Muscle of back (tissue), 13 donors: ENCODE measurements at places on chromosomes 5 and 9.

DNA sequence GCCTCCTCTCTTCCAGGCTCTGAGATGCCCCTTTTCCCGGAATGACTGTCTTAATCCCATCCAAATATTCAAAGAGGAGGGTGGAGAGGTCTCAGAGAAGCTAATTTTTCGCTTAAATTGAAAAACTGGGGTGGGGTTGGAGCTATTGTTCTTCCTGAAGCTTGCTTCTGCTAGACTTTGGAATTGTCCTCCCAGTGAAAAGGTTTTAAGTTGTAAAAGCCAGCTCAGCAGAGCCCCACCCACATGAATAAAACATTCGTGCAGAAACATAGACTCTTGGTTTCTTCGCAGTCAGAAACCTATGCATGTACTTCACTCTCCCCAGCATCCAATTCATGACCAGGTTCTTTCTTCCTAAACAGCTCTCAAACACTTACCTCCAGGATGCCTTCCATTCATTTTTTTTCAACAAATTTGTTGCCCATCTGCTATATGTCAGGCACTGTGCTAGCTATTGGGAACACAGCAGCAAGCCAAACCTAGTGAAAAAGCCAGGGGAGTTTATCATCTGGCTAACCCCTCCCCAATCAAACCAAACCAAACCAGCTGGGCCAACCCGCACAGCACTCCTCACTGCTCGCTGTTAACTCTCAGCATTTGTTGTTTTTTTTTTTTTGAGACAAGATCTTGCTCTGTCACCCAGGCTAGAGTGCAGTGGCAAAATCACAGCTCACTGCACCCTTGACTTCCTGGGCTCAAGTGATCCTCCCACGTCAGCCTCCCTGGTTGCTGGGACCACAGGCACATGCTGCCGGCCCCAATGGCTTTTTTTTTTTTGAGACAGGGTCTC lies 37.9 kb upstream of the OCLN start:
- DNase-seq: no peak

DNA sequence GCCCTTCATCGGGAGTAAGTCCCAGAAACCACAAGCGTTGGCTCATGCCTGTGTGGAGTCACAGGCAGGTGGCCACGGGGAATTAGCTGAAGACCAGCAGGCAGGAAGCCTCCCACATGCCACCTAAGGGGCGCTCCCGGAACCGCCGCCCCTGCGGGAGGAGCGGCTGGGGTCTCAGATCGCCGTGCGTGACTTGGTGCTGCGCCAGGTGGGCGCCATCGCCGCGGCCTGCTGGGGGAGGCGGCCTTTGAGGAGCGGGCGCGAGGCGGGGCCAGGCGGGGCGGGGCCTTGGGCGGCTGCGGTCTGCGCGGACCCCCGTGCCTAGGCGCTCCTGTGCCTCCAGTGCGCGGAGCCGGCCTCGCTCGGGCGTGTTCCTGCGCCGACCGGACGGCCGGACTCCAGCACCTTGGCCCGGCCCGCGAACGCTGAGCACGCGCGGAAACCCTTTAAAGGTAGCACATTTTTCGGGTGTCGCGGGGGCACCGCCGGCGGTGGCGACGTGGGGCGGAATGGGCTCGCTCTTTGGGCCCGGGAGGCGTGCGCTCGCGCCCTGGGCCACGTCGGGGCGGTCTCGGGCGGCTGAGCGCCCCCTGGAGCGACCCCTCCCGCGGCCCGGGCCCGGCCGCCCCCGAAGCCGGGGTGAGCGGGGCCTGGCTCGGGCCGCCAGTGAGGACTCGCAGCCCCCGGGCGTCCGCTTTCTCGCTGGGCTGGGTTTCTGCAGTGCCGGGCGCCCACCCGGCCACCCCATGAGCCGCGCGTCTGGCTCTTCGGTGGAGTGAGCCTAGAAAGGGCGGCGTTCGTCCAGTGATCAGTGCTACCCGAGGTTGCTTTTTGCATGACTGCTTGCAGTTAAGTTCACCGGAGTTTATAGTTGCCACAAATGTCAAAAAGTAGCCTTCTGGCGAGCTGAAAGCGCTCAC lies 24.5 kb downstream of the LECT2 start:
- DNase-seq: peak; percentile 25

DNA sequence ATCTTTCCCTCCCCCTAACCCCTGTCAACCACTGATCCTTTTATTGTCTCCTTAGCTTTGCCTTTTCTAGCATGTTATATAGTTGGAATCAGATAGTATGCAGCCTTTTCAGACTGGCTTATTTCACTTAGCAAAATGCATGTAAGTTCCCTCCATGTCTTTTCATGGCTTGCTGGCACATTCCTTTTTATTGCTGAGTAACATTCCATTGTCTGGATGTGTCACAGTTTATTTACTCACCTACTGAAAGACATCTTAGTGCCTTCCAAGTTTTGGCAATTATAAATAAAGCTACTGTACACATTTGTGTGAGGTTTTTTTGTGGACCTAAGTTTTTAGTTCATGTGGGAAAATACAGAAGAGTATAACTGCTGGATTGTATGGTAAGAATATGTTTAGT lies 230.1 kb downstream of the PBX3 start:
- no peak for DNase-seq

DNA sequence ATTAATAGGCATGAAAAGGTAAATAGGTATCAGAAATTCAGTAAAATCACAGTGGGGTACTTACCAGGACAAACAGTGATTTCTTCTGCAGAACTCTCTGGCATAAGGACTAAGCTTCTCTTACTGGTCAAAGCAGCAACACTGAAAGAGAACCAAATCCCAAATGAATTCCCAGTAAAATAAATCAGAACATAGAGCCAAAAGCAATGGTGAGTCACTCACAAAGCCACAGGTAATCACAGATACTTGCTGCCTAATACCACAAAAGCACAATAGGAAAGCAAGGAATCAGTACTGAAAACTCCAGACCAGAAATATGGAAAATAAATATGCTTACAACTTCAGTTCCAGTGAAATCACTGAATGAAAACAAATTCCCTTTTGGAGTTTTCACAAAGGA lies 50.7 kb downstream of the UIMC1 start:
- no peak for DNase-seq

DNA sequence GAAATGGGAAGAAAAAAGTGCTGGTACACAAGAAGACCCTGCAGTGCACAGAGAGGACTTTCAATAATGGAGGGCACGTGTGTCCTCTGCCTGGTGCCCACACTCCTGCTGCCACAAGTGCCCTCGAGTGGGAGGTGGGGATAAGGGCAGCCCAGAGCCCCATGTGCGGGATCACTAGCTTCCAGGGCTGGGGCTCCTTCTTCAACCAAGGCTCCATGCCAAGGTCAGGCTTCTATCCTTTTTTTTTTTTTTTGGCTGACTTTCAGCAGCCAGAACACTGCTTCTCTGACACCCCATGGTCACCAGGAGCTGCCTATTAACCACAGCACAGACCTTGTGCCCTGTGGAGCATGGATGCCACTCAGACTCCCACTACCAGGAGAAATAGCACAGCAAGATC lies 7.5 kb downstream of the ACSL6 start:
- DNase-seq: no peak
